CD8-positive, alpha-beta memory T cell (primary cell): ENCODE measurements at places on chromosomes 6 and 20. TPM values are rescaled to one million over a fixed set of nuclear protein-coding genes. Genes with fewer than 3 reads are reported as not detected.

DNA sequence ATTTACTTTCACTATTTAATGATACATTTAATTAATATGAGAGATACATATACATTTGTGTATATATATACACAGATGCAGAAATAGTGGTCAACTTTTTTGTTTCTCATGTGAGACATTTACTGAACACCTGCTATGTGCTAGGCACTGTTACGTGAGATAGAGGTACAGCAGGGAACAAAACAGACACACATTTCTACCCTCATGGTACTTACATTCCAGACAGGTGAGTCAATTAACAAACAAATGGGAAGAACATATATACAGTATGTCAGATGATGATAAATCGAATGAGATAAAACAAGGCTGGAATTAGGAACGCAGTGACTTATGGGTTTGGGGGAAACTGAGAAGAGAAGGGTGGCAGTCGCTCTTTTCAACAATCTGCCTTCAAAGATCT is 5.1 kb downstream of the TFB1M start:
- no peak for DNase-seq

DNA sequence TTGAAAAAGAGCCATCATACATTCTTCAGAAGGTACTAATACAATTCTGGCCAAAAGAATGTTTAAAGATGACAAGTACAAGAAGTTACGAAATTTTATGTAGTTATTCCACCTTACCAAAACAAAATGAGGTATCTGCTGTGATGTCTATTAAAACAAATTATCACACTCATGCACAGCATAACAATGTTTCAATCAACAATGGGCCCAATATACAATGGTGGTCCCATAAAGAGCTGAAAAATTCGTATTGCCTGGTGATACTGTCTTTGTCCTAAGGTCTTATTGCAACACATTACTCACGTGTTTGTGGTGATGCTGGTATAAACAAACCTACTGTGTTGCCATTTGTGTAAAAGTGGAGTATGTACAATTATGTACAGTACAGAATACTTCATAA is 3.6 kb upstream of the NUP153 start:
- no peak for DNase-seq

DNA sequence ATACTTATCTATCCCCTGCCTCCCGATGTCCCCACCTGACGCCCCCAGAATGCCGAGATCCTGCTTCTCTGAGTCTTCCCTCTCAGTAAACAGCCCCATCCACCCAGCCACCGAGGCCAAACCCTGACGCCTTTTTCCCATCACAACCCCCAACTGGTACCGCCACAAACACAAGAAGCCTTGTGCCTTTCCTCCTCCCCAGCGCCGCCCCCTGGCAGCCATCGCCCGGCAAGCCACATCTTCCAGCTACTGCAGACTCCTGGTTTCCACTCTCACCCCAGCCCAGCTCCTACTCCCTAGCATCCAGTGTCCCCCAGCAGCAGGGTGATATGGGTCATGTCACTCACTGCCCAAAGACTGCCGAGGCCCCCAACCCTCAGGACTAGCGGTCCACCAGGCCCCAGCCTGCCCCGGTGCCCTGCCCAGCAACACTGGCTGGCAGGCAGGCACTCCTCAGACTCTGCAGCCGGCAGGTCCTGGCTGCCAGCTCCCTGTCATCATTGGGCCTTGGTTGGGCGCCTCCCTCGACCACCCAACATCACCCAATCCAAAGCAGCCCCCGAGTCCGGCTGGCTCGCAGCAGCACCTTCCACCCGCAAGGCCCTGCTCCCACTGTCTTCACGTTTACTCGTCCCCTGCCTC is 11.2 kb downstream of the TCFL5 start:
- DNase-seq, result no peak

GRCh38 chr6:162493917-162494316 is 233.6 kb downstream of the PRKN start:
- no peak for DNase-seq

Gene GABRR2
- 0.24 TPM for total RNA-seq

- DNase-seq, result no peak
Measured at GRCh38 chr6:156857573-156857972, 80.4 kb downstream of the ARID1B start.

DNA sequence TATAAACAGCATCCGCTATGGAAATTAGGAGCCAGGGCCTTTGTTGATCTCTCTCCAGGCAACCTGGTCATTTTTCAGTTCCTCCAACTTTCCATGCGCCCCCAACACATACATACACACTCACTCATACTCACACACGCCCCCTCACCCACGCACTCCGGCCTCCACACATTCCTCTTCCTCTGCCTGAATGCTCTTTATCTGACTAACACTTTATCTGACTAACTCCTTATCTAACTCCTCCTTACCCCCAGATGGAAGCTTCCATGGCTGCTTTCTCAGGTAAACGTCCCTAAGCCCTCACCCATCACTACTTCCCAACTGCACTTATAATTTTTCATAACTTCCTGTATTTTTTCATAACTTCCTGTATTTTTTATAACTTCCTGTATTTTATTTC is 17.4 kb downstream of the CASS4 start:
- no peak for DNase-seq

Gene RPS18
- total RNA-seq, result 3,797 TPM

DNA sequence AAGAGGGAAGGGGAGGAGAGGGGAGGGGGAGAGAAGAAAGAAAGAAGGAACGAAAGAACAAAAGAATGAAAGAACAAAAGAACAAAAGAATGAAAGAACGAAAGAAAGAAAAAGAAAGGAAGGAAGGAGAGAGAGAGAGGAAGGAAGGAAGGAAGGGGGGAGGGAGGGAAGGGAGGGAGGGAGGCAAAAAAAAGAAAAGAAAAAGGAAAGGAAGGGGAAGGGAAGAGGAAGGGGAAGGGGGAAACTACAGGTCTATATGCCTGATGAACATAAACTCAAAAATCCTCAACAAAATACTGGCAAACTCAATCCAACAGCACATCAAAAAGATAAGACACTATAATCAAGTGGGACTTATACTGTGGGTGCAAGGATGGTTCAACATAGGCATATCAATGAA is 13.7 kb upstream of the LGSN start:
- DNase-seq, result no peak

GRCh38 chr20:48729538-48729937 is 98.3 kb downstream of the PREX1 start:
- no peak for DNase-seq
